ENCODE measurements at places on chromosomes 3 and 15. TPM values are rescaled to one million over a fixed set of nuclear protein-coding genes. Genes with fewer than 3 reads are reported as not detected.
A peak's percentile ranks its signal among the peaks of the same experiment; 100 is the strongest.

- DNase-seq: no peak
Observed at GRCh38 chr3:25125201-25125600, 302.9 kb upstream of the RARB start.

GRCh38 chr3:48431224-48432029, 1.5 kb upstream of the PLXNB1 start:
- peak; percentile 43 for DNase-seq

Gene PCLAF
- 11.0 TPM for total RNA-seq

Gene CYP1A2
- not detected for total RNA-seq

Gene SPATA12
- not detected for total RNA-seq

DNA sequence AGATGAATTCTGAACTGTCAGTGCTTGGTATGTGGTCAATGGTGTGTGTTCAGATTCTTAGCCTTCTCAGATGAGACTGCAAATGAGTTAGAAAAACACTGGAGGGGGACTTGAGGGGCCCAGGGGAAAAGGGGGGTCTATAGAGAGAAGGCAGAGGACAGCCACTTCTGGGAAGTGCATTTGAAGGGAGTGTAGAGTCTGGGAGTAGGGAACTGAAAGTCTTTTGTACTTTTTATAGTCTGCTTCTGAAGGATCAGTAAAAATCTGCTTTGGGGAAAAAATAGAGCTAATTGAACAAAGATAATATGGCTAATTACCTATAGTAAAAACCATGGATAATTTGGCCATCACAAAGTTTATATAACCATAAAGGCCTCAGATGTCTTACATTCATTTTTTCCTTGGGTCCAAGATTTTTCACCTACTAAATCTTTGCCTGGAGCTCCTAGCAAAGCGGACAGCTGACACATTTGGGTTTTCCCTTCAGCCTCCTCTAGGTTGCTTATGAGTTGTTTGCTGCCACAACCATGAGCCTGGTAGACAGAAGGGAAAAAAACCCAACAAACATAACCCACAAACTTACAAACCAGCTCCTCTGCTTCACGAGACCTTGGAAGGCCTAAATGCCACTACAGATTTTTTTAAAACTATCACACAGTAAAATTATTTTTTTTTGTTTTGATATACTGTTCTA, 48.8 kb downstream of the CD86 start:
- DNase-seq: no peak

GRCh38 chr15:98903377-98904018, 104.1 kb downstream of the PGPEP1L start:
- no peak for DNase-seq
